Fibroblast of skin of abdomen (primary cell): ENCODE measurements at places on chromosomes 4 and X.

DNA sequence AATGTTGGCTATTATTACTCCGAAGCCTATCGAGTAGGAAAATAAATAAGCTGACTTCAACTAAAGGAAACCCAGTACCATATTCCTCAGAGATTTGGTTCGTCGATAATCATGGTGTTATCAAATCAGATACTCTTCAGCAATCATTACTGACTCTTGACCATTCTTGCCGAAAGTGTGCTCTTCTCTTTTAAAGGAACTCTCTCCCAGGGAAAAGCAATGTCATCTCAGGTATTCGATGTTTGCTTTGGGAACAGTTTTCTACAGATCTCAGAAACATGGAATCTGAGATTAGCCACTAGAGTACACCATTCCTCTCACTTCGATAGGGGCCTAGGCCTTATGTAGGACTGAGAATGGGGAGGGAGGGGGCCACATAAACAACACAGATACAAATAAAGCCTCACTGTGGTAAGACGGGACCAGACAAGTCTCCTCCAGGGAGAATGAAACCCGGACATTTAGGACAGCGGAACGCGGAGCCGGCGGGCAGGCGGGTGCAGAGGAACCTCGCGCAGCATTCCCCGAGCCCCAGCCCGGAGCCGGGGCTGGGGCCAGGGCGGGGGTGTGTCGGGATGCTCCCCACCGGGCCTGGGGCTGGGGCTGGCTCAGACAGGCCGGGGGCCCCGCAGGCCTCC is 581 bp downstream of the DNAJB14 start:
- DNase-seq = peak; percentile 20

- no peak for DNase-seq
These were observed 42.0 kb upstream of the ARSJ start for GRCh38 chr4:114021451-114021850.

GRCh38 chrX:101691835-101692234 is 32.2 kb upstream of the ARMCX2 start:
- no peak for DNase-seq

DNA sequence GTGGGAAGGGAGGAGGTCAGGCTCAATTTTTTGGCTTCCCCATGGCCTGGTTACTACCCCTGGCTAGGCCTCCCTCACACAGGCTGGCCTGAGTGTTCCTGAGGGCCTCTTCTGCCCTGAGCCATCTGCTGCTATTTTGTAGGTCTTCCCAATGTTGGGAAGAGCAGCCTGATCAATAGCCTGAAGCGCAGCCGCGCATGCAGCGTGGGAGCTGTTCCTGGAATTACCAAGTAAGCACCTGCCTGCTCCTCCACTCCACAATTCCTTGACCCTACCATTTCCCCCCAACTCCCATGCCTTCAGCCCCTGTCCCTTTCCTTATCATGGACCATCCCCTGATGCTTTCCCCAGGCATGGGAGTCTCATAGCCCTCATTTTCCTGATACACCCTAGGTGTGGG is 20.8 kb downstream of the GNL3L start:
- DNase-seq = no peak

GRCh38 chr4:148214529-148215166 is 227.6 kb downstream of the NR3C2 start:
- DNase-seq = no peak
